ENCODE measurements at places on chromosomes 6 and 20.

GRCh38 chr20:10793766-10794165, 120.0 kb upstream of the JAG1 start:
- no peak for DNase-seq

GRCh38 chr6:52362443-52363227, 684 bp downstream of the PAQR8 start:
- DNase-seq = no peak

GRCh38 chr6:141290941-141291721, 841.6 kb upstream of the GJE1 start:
- DNase-seq = no peak

- DNase-seq = no peak
Measured at GRCh38 chr6:132961122-132961521, 146.8 kb downstream of the RPS12 start.

DNA sequence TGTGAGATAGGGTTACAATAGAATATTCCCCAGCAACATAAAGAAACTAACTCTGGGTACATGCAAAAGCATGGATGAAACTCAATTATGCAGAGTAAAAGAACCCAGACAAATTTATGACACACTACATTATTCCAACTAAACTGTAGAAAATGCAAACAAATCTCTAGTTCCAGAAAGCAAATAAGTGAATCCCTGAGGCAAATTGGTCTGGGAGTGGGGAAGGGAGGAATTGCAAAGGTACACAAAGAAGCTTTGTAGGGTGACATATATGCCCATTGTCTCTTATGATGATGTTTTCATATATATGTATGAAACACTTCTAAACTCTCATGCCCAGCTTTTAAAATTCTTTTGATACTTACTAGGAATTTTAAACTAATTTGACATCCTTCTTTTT, 266.0 kb downstream of the CDKAL1 start:
- DNase-seq = no peak

GRCh38 chr6:75815756-75816155, 66.7 kb downstream of the MYO6 start:
- no peak for DNase-seq

GRCh38 chr6:10557913-10558312, 36.8 kb downstream of the GCNT2 start:
- DNase-seq = no peak

GRCh38 chr6:11653028-11653583, 115.6 kb downstream of the TMEM170B start:
- DNase-seq = no peak

DNA sequence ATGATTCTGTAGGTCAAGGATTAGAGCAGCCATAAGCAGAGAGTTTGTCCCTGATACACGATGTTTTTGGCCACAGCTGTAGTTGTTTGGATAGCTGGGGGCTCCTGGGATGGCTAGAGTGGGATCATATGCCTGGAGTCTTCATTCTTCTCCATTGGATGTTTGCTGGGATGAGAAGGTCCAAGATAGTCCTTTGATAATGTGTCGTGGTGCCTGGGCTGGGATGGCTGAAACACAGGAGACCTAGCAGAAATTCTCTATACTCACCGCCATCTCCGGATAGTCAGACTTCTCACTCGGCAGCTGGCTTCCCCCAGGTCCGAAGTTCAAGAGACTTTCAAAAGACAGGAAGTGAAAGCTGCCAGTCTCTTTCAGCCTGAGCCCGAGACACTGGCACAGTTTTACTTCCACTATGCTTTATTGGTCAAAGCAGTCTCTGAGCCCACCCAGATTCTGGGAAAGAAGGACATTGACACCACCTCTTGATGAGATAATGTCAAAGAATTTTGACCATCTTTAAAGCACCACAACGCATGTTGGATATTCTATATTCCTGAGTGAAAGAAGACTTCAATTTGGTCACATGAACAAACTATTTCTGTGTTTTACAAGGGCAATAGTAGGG, 16.0 kb downstream of the MARCKS start:
- no peak for DNase-seq

DNA sequence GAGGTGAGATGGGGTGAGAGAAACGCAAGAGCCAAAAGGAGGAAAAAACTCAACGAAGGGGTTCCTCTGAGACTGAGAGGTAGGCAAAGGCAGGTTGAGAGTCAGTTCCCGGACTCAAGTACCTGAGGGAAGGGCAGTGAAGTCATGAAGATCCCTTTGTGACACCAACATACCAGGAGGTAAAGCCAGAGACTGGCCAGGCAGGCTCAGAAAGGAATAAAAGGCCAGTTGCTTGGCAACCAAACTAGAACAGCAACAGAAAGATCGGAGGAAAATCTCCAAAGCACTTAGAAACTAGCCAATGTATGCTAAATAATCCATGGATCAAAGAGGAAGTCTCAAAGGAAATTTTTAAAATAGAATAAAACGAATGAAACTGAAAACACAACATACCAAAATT, 209.8 kb upstream of the PROKR2 start:
- DNase-seq = no peak

DNA sequence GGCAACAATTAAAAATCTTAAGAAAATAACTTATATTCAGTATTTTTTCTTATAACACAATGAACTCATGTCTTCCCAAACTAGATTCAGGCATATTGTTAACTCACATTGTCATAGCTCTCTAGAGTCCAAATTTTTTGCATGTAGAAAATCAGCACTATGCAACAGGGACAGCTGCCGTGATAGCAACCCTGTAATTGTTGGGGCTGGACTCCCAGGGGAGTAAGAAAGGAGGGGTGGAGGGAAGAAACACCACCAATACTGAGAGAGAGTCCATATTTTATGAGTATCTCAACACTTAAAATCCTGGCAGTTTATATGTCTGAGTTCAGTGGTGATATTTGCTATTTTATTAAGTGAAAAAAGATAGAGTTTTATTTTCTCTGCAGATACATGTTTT, 89.6 kb upstream of the HS3ST5 start:
- DNase-seq = no peak

GRCh38 chr6:37546141-37546871, 46.6 kb upstream of the CCDC167 start:
- DNase-seq = no peak

- DNase-seq = no peak
Measured at GRCh38 chr6:157033428-157034140, 256.4 kb downstream of the ARID1B start.

DNA sequence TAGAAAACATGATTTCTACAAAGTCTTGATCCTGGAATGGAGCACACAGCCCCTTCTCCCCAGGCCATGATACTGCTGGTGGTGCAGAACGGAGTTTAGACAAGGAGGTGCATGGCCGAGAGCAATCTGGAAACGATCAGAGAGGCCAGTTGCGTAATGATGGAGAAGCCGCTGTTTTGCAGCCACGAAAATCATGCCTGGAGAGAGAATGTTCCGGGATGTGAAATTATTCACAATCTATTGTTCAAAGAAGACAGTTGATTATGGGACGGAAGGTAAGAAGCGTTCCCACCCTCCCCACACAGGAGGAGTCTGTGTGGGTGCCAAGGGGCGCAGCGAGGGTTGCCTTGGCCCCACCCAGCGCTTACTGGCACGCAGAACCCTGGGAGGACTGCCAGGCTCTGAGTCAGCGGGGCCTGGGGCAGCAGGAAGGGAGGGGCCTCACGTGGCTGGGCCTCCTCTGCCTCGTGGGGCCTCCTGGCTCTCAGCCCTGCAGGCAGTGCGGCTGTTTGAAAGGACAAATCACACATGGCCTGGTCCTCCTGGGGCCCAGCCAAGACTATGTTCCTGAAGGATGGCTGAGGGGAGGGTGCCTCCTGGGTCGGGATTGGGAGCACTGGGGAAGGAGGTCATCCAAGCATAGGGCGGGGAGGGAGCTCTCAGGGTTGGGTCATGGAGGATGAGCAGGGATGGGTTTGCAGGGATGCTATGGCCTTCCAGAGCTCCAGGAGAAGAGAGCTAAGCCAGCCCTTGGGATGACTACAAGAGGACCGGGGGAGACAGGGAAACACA, 8.7 kb upstream of the AP5S1 start:
- peak; percentile 57 for DNase-seq

DNA sequence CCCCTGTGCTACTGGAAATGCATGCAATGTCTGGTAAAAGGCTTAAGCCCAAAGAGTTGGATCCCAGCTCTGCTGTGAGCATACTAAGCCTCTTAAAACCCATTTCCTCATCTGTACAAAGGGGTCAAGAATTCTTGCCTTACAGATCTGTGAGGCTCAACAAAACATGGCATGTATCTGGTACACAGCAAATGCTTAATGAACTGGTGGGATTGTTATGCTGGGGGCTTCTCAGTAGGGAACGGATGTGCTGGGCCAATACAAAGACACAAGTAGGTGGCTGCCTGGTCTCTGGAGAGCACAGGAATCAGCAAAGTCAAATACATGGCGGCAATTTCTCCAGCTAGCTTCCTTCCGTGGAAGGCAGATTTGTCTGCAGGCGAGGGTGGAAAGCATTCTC, 62.3 kb downstream of the LAMP5 start:
- DNase-seq = no peak

- DNase-seq = no peak
Measured at GRCh38 chr6:107662333-107662732, 161.8 kb downstream of the SCML4 start.

DNA sequence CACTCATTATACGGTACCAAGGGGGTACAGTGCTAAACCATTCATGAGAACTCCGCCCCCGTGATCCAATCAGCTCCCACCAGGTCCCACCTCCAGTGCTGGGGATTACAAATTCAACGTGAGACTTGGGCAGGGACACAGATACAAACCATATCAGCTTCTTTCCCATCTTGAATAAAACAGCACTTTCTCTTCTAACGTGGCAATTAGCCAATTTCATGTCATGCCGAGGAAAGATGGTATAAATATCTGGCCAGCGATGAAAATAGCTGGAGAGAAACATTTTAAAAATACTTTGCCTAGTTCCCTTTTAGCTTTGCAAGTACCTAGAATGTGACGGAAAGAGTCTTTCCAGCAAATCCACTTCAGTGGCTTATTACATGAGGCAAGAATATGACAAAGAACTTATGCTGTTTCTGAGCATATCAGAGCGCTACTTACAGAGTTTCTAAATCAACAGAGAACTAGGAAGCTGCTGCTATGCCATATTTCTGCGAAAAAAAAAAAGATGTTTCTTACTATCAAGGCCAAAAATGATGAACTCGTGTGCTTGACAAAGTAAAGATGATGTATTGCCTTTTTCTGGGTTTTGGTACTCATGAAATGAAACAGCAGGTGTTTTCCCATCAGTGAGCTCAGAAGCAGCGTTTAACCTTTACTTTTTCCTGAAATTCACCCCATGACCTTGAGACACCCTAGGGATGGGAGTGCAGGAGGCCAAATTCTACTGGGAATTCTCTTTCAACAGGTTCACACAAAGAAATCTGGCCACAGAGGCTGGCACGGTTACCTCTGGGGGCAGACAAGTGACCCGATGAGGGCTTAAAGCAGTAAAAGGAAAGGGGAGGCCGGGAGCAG, 37.9 kb downstream of the AGPAT4 start:
- DNase-seq = no peak

DNA sequence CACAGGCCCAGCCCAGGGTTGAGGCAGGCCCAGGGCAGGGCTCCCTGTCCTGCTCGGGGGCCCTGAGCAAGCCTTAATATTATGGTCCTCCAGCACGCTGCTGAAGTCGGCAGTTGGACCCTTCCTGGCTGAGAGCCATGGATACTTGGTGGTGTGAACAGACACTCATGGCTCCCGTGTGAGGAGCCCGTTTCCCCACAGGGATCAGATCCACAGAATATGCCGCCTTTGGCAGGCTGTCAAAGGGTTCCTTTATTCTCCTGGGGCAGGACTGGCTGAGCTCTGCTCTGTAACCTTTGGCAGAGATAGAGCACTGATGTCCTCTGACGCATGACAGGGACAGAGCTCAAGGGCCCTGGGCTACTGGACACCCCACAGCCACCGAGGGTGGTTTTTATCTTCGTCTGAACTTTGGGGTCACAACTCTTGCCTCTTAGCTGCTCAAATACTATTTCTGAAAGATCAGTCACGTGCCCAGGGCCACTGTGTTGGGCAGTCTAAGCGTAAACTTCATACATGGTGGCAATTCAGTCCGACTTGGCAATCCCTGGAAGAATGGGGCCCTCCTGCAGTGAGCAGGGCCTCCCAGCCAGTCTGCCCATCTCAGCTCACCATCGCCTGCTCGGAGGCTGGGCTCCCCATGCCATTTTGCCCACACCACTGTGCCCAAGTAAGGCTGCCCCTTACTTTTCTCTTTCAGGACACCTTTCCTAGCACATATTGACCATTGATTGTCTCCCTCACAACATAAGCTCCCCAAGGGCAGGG, 49.1 kb downstream of the TTI1 start:
- no peak for DNase-seq

- no peak for DNase-seq
Measured at GRCh38 chr6:123533862-123534648, 102.7 kb downstream of the TRDN start.

DNA sequence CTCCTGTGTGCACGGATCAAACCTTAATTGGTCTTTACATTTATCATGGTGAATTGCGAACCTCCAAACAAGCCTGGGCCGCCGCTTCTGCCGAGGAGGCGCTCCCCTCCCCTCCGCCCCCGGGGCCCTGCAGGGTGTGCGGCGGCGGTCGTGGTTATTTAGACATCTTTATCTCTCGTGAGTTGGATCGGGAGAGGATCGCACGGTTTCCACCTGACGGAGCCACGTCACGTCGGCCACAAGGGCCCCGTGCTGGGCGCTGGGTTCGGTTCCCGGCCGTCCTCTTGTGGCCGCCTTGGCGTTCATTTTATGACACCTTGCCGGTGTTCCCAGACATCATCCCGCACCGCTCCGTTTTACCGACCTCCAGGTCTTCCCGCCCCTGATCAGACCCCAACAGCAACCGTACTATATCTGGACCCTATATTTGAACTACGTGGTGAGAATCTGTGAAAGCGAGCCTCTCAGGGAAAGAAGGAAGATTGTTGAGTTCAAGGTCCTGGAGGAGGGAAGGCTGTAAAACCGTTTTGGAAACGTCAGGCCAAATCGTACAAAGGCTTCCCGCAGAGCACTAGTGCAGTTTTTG, 1.3 kb upstream of the CNR1 start:
- no peak for DNase-seq

GRCh38 chr6:137033828-137034227, 10.9 kb downstream of the IL20RA start:
- DNase-seq = no peak

GRCh38 chr20:58657262-58657661, 6.2 kb downstream of the STX16 start:
- no peak for DNase-seq

All from cortex of kidney (tissue), 1 donor.